ENCODE measurements at places on chromosomes 4 and X.

GRCh38 chrX:54633641-54634040 lies 103.6 kb downstream of the GNL3L start:
- DNase-seq = no peak

DNA sequence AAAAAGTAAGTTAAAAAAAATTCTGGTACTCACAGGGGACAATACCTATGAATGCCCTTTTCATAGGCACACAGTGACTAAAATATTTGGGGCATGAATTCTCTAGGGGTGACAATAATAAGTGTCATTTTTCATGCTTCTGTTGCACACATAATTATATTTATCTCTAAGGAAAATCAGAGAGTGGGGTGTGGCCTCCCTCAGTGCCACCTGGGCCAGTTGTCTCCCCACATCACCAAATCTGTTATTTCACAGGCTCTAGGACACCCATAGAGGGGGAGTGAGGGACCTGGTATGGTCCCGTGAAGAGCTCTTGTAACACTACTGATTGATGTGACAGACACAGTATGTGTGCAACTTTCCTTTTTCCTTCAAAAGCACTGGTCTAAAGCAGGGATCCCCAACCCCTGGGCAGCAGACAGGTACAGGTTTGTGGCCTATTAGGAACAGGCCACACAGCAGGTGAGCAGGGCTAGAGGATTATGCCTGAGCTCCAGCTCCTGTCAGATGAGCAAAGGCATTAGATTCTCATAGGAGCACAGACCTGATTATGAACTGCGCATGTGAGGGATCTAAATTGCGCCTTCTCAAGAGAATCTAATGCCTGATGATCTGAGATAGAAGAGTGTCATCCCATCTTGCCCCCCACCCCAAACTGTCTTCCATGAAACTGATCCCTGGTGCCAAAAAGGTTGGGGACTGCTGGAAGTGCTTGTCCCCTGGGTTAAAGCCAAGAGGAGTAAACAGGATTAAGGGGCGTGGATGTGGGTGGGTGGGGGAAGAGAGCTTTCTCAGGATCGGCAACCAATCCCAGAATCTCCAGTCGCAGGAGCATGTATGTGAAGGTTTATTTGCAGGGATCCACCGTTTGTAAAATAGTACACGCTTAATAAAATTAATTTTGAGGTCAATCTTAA lies 856 bp downstream of the SLC9B1 start:
- no peak for DNase-seq

DNA sequence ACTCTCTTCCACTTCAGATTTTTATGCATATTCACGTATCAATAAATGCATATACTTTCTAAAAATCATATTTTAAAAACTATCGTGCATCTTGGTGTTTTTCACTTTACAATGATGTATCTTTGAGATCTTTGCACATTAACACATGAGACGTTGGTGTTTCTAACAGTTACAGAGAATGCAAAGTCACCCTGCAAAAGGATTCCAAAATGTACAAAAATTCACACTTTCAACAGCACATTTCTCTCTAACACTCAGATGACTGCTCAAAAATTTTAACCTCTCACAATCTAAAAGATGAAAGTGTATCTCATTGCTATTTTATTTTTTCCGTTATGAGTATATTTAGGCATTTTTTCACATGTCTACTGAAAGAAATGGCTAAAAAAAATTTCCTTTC lies 38.9 kb downstream of the ELOVL6 start:
- DNase-seq = no peak

DNA sequence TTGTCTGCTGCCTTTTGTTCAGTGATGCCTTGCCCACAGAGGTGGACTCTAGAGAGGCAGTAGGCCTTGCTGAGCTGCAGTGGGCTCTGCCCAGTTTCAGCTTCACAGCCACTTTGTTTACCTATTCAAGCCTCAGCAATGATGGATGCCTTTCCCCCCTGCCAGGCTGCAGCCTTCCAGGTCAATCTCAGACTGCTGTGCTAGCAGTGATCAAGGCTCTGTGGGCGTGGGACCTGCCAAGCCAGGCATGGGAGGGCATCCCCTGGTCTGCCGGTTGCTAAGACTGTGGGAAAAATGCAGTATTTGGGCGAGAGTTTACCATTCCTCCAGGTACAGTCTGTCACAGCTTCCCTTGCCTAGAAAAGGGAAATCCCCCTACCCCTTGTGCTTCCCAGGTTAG lies 175.2 kb upstream of the PBDC1 start:
- DNase-seq = no peak

DNA sequence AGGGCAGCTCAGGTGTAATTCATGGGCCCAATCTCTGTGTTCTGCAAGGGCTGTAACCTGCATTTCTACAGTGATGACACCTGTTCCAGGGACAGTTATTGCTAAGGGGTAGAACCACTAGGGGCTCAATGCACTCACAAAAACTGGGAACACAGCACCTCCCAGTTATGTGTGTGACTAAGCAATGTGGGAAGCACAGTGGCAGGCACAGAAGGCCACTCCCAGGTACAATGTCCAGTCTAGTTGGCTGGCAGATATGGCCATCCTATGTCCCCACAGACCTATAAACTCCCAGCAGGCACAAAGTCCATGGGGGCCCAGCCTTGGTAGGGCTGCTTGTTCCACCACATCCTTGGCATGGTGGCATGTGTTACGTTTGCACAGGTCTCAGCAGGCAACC lies 25.7 kb downstream of the CXCL13 start:
- DNase-seq = no peak

DNA sequence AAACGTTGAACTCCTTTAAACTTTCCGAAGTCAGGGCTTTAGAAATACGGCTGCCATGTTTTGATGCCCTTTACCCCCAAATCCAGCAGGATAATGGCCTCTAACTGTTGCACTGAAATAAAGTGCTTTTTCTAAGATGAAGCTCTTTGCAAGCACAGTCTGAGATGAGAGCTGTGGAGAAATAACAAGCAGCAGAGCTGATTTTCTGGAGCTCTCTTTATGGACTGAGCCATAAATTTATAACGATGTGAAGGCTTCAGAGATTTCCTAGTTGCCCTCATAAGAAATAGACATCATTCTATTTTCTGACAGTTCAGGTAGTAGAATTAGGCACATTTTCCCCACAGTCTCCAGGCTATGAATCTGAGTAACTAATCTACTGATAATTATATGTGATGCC lies 567.3 kb downstream of the PDHA2 start:
- DNase-seq = no peak

GRCh38 chr4:116480546-116480945 lies 604.8 kb downstream of the TRAM1L1 start:
- no peak for DNase-seq

DNA sequence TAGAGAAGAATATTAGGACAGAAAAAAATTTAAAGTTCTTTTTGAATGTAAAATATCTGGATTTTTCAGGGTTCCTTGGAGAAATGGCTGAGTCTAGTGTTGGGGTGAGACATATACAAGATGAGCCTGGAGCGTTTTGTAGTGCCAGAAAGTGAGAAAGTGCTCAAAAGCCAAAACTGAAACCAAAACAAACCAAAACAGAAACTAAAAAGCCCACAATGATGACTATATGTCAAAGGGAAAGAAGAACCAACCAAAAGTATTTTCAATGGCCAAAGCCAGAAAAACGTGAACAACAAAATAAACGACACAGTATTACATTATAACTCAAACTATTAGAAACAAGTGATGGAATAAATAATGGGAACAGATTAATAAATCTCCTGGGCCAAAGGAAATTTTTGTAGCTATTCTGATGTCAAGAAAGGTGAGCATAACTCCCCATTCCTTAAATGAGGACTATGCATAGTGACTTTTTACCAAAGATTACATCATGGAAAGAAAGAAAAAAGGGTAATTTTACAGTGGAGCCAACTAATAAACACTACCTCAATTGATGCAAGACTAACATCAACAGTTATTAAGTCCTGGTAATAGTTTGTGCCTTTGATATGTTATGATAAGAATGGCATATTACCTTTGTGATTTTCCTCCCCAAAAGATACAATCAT lies 1137.6 kb downstream of the C4orf33 start:
- no peak for DNase-seq

DNA sequence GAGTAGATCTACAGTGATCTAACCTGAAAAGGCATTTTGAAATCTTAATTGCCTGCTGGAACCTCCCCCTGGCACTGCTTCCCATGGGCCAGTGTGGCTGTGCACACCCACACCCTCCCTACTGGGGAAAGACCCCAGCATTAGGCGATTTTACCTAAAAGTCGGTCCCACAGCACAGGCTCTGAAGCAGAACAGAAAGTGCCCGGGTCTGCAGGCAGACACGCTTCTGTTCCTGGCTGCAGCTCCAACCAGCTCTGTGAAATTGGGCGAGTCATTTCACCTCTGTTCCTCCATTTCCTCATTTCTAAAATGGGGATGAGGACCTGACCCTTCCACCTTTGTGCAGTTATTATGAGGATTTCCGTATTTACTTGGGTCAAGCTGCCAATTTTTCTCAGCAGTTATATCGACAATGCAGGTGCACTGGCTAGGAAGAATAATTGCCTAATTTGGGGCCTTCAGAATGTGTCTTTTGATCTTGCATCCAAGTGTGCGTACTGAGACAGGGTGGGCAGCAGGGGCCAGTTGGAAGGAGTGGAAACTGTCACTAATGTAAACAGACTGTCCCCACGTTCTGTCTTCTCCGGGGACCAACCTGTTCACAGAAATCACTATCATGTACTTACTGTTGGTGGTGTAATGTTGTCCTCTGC lies 7.1 kb downstream of the KLF3 start:
- DNase-seq = no peak

- no peak for DNase-seq
Measured at GRCh38 chrX:68398291-68398690, 35.0 kb downstream of the OPHN1 start.

- DNase-seq = no peak
Measured at GRCh38 chr4:24245491-24245820, 338.9 kb downstream of the DHX15 start.

GRCh38 chr4:5824635-5825034 lies 68.3 kb downstream of the CRMP1 start:
- DNase-seq = no peak

DNA sequence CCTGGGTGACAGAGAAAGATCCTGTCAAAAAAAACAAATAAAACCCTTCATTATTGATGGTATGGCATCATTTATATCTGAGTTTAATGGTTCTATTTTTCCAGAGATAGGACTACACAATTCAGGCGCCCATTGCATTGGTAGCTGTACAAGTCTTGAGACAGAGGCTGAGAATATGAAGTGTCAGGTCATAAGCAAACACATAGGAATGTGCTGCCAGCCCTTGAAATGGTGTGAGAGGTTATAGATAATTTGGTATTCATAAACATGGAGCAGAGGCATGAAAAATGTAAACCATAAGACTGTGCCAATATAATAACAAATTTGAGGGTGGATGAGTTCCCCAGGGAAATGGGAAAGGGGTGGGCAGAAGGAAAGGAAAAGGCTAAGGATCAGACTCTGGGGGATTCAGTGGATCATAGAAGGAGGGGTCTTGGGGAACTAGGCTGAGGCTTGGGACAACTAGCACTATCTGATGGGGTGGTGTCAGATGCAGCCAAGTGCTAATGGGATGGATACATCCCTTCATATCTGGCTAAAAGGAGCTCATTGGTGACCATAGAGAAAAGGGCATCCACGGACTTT lies 50.8 kb downstream of the MAOA start:
- DNase-seq = no peak

DNA sequence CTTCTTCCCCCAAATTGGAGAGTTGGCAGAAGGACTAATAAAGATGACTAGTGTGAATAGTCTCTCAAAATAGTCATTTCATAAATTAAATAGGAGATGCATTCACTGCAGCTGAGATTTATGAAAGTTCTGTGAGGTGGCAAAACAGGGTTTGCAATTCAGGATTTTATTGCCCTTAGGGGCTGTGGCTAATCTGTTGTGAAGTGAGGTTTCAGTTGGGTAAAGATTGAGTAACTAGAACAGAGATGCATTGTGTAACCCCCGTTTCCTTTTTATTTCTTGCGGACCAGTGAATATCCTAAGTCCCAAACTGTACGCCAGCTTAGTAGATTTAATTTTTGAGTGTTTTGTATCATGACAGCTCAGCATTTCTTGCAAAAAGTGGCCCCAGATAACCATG lies 16.2 kb upstream of the SCRG1 start:
- DNase-seq = no peak

DNA sequence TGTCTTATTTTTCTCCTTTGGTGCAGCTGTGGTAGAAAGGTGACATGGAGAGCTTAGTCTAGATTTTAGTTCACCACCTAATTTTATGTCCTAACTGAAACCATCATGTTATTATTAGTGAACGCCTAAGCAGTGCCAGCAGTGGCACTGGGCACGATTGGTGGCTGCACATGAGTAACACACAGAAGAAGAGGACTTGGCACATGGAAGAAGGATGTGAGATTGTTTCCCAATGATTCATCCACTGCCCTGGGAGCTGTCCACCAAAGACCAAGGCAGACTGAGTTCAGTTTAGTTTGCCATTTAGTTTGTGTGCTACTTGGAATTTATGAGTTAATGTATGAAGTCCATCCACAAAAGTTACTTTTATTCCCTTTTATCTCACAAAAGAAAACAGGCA lies 68.1 kb upstream of the NAP1L5 start:
- DNase-seq = no peak

GRCh38 chr4:39719804-39720580 lies 22.1 kb downstream of the UBE2K start:
- DNase-seq = no peak

GRCh38 chrX:2650037-2650436 lies 41.1 kb upstream of the CD99 start:
- no peak for DNase-seq

GRCh38 chrX:31136144-31136611 lies 64.3 kb upstream of the FTHL17 start:
- DNase-seq = no peak

GRCh38 chr4:120939693-120940092 lies 17.2 kb upstream of the PRDM5 start:
- DNase-seq = no peak

DNA sequence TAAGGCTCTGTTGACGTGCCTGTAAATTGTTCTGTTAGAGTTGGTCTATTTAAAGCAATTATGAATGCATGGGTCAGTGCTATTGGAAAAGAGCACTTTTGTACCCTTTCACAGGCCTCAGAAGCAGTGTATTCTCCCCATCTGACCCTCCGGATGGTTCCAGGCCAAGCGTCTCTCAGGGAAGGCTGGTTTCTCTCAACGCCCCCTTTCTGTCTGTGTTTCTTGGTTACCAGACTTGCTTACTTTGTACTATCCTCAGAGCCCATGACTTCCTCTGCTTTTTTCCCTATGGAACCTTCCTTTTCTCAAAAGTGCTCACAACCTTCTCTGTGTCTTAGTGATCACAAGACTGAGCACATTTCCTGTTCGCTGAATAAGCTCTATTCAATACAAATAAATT lies 559.3 kb upstream of the ZFP42 start:
- DNase-seq = no peak

DNA sequence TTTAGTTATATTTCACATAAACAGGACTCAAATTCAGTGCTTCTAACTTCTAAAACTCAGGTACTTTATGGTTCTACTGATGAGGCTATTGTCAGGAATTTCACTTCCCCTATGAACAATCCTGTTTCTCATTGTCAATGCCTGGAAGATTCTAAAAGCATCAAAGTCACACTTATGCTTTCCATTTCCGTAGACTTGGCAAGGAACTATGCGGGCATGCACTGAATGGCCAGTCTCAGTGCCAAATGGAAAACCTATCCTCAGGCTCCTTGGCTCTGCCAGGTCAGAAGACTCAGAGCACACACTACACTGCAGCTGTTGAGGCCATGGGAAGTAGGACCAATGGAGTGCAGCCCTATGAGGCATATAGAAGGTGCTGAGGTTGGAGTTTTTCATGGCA lies 97.0 kb upstream of the PTPN13 start:
- no peak for DNase-seq
